Stimulated activated CD4-positive, alpha-beta T cell treated with anti-CD3 and anti-CD28 coated beads, Interleukin-2, amount 100 ng/mL, for 48 hours (primary cell): ENCODE measurements at places on chromosomes 5 and 9.

DNA sequence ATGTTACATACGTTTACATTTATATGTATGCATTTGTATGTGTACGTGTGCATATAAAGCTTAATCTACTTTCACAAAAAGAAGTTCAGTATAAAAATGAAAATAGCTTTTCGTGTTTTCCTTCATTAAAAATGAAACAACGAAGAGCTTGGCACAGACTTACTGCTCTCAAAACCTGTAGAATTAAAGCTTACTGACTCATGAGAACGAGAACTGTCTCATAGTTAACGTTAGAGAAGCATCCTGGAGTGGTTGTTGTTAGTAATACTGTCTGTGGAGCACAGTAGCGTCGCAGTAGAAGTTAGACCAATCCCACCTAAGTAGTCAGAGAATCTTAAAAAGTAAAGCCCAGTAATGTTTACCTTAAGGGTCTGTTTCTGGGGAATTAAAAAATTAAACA is 1.3 kb downstream of the MAT2B start:
- no peak for DNase-seq

GRCh38 chr5:134084570-134084969 is 29.9 kb upstream of the TCF7 start:
- no peak for DNase-seq

GRCh38 chr5:143976055-143976454 is 164.1 kb downstream of the HMHB1 start:
- no peak for DNase-seq

DNA sequence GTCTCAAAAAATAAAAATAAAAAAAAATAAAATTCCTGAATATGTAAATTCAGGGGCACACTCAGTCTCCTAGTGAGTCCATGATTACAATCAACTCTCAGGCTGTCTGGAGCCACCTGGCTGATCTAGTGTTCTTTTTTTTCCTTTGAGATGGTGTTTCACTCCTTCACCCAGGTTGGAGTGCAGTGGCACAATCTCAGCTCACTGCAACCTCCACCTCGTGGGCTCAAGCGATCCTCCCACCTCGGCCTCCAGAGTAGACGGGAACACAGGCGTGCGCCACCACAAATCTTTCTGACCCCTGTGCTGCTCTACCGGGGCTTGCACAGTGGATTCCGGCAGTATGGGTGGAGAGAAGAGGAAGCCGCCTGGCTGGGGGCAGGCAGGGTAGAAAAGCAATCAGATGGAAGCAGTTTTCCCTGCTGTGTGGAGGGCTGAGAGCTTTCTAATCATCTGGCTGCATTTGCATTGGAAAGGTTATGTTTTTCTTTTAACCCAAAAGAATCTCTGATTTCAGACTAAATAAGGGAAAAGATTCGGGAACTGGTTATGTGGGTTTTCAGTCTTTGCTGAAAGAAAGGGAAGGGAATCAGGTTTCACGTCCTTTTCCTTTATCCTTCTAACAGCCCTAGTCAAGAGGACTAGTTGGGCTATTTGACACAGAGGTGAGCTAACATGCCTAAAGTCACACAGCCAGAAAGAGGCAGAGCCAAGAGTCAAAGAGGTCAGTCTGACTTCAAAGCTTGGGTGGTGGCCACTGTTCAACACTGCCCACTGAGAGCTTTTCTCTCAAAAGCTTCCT is 26.3 kb upstream of the CORO2A start:
- DNase-seq = no peak

- no peak for DNase-seq
These were observed 5.4 kb downstream of the CTSL start for GRCh38 chr9:87731321-87731720.

- no peak for DNase-seq
These were observed 187.2 kb downstream of the GNAQ start for GRCh38 chr9:77844415-77844814.

DNA sequence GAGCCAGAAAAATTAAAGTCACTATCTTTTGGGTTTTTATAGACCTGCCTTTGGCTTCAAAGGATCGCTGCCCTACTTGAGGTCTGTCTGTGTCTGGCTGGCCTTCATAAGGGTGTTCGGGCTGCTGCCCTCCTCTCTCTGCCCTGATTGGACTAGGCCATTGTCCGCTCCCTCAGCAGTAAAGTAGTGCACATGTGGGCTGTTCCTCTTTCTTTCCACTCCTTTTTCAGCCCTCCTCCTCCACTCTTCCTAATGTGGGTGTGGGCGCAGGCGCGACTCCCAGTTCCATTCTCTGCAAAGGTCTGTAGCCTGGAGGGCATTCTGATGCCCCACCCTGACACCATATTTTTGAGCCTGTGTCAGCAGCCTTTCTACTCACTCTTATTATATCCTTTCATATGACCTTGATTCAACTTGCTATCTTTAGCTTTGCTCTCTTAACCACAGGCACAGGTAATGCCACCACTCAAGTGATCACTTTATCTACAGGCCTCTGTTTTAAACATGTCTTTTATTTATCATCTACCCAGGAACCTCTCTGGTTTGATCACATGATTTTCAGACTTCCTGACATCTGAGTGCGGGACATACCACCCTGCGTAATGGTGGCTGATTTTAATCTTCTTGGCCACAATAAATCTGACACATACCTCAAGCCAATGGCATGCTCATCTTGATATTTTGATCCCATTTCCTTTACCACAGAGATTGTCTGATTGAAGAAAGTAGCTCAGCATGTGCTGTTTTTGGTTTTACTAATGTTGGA is 144.5 kb downstream of the AOPEP start:
- no peak for DNase-seq

GRCh38 chr9:79578891-79579290 is 7.1 kb downstream of the TLE4 start:
- no peak for DNase-seq

- DNase-seq = no peak
These were observed 716 bp upstream of the OTULIN start for GRCh38 chr5:14663734-14664269.

DNA sequence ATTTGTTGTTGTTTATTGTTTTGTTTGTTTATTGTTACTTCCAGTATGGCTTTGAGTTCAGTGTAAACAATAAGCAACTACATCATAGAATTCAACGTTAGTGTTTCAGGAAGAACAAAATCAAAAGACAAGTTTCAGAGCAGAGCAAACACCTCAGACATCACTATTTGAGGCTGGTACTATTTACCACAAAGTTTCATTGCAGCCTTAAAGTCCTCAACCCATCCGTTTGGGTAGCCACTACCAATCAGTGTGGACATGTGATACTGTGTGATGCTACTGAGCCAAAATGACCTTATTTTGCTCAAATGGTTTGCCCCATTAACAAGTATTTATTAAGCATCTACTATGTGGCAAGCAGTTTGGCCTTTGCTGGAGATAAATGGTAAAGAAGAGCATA is 458.5 kb upstream of the PTGER4 start:
- no peak for DNase-seq

DNA sequence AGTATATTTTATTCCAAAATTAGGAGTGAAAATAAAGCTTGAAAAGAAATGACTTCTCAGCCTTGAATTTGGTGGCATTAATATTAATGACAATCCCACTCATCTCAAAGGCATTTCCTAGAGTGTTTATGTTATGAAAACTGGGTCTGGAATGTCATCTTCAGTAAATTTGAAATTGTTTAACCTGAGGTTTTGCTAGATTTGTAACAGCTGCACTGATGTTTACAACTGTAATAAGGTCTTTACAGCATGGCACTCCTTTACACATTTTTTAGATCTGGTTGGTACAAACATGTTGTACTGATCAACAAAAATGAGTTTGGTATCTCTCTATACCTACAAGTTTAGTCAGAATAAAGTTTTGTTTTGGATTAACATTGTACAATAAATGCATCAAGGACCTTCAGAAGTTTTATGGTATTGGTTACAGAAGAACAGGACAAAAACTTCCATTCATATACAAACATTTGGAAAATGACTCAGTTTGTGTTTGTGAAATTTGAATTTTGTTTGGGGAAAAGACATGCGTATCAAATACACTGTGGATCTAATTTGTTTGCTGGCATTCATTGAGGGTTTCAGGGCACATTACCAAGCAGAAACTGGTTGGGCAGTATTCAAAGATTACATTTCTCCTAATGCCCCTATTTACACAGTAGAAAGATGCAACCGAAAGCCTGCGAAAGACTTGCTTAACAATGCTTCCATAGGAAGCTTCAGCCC is 11.6 kb downstream of the FANCC start:
- no peak for DNase-seq

- DNase-seq = peak; percentile 34
These were observed 513 bp downstream of the FAM193B start for GRCh38 chr5:177553671-177554429.

DNA sequence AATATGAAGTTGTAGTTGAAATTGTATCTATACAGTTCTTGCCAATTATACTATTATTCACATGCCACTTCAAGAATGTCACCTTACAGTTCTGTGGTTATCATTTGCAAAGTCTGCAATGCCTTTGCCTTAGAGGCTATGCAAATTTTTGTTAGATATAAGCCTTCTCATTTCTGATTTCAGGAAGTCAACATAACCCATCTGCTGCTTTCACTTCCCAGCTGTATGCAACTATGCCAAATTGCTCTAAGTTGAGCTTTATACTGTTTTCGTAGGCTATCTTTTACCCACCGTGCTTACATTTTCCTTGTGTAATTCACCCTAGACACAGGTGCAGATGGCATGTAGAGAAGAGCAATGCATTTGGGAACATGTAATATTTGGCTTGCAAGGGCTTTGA is 1083.0 kb downstream of the CDH9 start:
- no peak for DNase-seq

DNA sequence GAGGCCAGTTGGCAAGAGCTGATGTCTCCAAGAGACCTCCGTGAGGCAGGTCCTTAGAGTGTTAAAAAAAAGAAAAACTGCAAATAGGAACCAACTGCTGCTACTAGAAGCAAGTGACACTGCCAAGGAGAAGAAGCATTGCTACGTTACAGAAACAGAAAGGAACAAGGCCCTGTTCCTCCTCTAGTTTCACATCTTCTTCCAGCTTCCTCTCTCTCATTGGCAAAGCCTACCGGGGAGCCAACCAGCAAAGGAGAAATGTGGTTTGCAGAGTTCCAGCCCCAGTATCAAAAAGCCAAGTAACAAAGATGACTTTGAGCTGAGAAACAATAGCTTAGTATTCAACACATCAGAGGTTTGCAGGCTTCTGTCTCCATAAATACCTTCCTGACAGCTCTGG is 145.9 kb downstream of the PRELID2 start:
- no peak for DNase-seq

DNA sequence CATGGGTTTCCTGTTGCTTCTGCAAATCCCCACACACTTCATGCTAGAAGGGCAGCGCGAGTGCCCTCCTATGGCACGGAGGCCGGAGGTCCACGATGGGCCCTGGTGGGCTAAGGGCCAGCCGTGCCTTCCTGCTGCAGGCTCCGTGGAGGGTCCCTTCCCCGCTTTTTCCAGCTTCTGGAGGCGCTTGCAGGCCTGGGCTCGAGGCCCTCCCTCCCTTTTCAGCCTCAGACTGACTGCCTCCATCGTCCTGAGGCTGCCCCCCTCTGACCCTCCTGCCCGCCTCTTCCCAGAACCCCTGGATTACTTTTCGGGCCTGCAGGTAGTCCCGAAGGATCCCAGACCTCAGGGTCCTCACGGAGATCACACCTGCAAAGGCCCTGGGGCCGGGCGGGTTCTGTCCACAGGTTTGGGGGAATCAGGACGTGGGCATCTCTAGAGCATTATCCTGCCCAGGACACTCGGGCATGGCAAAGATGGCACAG is 3.2 kb upstream of the TERT start:
- DNase-seq = no peak

GRCh38 chr9:74697535-74697934 is 190.2 kb downstream of the TRPM6 start:
- no peak for DNase-seq

GRCh38 chr9:83699615-83700014 is 8.1 kb downstream of the UBQLN1 start:
- DNase-seq = no peak

DNA sequence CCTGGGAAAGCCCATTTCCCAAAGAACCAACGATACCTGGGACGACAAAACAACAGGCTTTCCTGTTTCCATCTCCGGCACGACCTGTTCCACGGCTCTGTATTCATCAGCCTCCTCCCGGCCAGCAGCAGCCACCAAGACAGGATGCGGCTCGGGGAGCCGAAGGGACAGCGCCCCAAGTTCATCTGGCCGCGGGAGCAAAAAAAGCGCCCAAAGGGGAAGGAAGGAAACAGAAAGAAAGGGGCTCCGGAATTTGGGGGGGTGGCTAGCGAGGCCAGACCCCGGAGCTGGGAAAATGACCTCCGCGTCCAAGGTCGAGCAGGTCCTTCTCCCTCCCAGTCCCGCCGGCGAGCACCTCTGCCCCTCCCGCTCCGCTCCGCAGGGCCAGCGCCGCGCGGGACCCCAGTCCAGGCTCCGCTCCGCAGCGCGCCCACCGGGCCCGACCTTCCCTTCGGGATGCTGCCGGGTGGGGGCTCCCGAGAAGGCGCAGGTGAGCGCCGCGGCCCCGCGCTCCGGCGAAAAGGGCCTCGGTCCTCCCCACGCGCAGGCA is 608 bp downstream of the ELOVL7 start:
- DNase-seq = no peak

- no peak for DNase-seq
These were observed 28.0 kb downstream of the GDNF start for GRCh38 chr5:37811866-37812265.

DNA sequence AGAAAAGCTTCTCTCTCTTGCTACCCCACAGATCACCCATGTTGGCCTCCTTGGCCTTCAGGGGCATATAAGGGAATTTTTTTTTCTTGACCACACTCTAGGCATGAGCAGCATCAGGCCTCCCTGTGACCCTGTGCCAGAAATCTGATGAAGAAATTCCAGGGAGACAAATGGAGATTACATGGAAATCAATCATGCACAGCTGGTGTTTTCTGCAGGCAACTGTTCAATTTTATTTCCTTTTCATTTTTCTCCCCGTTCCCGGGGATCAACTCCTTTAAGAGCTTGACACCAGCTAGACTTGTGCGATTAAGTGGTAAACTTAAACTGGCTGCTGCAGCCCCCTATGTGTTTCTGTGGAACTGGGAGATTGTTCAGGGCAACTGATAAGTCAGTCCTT is 59.3 kb downstream of the GALNT10 start:
- DNase-seq = no peak

GRCh38 chr5:134738963-134739661 is 764 bp downstream of the CAMLG start:
- no peak for DNase-seq

DNA sequence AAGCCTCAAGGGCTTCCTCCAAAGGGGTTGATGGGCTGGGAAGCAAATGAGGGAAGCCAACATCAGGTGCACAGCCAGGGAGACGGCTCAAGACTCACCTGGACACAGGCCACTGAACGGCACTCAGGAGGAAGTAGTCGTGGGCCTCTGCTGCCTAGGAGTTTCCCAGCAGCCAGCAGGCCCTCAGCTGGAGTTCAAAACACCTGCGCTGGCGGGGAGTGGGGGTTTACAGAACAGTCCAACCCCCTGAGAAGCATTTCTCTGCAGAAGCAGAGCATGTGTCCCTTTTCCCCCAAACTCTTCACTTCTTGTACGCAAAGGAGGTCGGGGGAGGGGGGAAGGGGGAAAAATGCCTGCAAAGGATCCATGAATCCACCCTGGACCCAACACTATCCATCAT is 2.3 kb downstream of the WHRN start:
- no peak for DNase-seq

- DNase-seq = no peak
These were observed 131.1 kb upstream of the ICE1 start for GRCh38 chr5:5291357-5291756.

- DNase-seq = no peak
These were observed 25.3 kb downstream of the UBAP1 start for GRCh38 chr9:34203992-34204635.
